ENCODE measurements at places on chromosomes 2 and 18.

- no peak for DNase-seq
Observed at GRCh38 chr2:3445891-3446290, 66.4 kb downstream of the TRAPPC12 start.

DNA sequence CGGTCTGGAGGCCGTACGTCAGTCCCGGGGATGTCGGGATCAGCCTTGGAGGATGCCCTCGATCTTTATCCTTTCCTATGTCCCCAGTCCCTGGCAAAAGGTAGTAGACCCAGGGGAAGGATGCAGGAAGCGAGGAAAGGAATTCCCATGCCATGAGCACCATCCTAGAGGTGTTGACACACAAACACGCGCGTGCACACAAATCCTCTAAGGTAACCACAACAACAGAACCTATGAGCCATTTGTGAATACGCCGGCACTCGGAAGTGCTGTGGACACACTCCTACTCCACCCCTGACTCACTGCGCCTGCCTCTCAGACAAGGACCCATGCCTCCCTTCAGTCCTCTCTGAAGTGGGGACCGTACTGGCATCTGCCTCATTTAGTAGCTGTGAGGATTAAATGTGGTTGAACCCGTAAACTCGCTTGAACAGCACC is 11.3 kb upstream of the MLPH start:
- DNase-seq = peak; percentile 70

- no peak for DNase-seq
Observed at GRCh38 chr2:149908726-149909683, 321.4 kb upstream of the MMADHC start.

DNA sequence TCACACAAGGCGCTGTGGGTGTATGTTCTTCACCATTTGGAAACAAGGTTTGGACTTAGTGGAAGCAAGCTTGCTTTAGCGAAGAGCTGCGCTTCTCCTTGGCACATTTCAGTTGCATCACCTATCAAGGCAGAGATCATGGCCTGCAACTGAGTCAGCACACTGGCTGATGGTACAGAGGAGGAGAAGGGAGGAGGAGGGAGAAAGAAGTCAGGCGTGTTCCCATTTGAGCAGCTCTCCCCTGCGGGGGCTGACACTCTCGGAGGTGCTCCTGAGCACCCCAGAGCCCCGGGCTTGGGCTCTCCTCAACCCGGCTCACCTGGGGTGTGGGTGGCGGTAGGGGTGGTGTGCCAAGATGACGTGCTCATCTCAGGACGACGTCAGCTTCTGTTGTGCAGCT is 6.0 kb upstream of the SERPINB5 start:
- no peak for DNase-seq

DNA sequence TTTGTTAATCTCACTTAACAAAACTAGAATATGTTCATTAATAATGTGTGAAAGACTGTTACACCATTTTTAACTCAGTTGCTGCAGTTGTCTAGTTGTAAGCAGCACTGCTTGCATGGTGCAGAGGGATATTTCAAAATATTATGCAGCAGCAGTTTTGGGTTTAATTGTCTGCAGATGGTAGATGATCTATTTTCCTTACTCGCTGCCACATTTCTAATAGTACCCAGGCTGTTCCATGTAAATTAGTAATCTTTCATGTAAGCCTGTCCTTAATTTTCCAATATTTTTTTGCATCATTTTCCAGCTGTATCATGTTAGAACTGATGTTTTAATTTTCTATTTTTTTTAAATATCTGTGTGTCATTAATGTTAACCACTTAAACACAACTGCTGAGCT is 488.1 kb upstream of the RAB12 start:
- DNase-seq = no peak

DNA sequence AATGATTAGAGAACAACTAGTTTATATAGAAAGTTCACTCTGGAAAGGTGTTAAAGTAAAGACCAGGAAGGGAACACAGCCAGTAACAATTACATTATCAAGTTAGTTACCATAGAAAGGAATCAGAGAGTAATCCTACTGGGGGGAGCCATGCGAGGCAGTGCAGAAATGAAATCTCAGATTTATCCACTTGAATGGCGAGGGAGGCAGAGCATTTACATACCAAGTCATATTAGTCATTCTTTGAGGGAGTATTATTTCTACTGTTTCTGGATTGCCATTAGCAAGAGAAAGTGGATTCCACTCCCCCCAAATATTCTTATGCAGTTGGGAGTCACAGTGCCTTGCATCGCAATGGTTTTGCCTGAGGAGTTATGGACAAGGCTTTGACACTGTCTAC is 472.7 kb upstream of the TRIB2 start:
- no peak for DNase-seq

DNA sequence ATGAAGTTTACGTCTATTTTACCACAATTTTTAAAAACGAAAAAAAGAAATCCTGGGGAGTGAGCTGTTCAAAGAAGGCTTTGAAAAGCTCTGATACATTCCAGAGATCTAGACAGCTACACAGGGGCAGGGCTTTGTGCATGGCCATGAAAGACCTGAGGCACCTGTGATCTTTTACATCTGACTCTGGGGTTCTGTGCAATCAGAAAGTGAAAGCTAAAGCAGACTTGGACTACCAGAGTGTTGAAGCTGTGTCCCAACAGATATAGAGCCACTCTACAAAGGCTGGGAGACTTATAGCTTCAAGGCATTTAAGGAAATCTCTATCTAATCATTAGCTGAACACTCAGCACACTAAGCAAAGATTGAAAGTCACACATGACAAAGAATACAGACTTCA is 34.1 kb downstream of the PARD6G start:
- DNase-seq = no peak

DNA sequence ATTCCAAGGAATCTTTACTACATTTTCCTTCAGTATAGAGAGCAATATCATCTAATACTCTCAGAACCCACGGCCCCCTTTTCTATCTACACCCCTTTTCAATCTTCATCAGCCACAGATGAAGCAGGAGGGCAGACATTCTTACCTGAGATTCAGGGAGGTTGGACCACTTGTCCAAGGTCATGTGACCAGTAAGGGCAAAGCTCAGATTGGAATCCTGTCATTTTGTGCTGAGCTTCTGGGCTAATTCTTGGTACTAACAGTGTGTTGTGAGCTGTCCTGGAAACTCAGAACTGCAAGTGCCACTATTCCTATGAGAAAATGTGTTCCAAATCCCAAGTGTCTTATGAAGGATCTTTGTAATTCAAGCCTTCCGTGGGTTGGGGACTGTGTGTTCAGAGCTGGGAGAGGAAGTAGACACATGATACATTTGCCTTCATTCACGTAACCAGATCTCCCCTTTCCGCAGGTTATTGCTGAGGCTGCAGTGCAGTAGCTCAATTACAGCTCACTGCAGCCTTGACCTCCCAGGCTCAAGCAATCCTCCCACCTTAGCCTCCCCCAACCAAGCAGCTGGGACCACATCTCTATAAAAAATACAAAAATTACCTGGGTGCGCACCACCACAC is 3.3 kb downstream of the CHRNA1 start:
- DNase-seq = no peak

GRCh38 chr18:48308027-48308635 is 101.1 kb downstream of the ZBTB7C start:
- no peak for DNase-seq

GRCh38 chr2:237177052-237177451 is 91.4 kb downstream of the COPS8 start:
- no peak for DNase-seq

GRCh38 chr2:216549926-216550690 is 51.5 kb downstream of the RPL37A start:
- no peak for DNase-seq

DNA sequence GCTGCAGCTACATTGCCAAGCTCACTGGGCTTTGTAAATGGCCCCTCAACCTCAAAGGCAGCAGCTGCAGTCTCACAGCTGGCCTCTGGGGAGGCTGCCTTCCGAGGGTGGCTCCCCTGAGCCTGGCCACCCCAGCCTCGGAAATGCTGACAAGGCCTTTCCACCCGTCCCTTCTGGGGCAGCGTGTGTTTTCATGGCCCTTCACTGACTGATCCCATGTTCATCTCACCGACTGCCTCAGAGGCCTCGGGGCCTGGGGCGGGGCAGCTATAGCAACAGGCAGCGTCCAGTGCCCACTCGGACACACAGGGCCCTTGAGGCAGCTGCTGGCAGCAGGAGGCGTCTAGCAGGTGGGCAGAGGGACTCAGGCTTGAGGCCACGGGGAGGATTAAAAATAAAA is 149.7 kb downstream of the GLI2 start:
- DNase-seq = no peak

GRCh38 chr2:45567288-45567963 is 43.6 kb downstream of the SRBD1 start:
- no peak for DNase-seq

DNA sequence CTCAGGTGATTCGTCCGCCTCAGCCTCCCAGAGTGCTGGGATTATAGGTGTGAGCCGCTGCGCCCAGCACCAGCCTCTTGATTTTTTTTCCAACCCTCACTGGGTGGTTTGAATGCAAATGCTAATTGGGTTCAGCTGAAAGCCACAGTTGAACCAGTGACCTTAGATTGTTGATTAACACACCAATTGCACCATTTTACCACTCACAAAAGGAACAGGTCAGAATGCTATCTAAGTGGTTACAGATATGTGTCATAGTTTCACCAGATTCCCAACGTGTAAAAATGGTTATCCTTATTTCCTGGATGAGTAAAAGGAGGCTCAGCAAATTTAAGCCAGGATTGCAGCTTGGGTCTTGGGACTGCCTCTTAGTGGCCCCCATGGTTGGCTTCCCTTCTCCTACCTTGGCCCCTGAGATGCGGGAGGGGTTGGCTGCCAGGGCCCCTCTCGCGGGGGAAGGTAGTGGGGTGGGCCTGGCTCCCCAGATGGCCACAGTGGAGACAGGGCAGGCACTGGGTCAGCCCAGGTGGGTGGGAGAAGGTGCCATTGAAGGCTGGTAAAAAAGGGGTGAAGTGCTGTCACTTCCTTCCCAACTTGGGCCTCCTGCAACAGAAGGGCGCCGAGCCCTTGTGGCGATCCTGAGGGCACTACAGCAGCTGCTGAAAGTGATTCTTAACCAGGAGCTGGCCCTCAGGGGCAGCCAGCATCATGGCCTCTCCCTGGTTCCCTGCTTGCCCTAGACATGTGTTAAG is 164.9 kb upstream of the HAAO start:
- no peak for DNase-seq

DNA sequence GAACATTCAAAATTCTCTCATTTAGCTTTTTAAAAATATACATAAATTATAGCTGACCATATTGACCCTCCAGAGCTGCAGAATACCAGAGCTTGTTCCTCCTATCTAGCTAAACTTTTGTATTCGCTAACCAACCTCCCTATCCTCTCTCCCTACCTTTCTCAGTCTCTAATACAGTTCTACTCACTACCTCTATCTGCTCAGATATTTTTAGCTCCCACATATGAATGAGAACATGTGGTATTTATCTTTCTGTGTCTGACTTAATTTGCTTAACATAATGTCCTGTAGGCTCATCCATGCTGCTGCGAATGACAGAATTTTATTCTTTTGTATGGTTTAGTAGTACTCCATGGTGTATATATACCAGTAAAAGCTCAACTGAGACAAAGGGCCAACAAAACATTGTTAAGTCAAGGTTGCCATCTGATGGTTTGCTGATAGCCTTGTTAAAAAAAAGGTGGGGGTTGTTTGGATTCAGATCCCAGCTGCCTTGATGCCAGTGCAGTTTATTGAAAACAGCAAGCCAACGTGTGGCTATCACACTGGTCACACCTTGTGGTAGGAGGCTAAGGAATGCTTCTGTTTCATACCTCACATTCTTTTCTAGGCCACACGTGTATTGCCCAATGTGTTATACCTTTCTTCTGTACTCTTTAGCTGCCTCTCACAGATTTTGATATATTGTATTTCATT is 101.5 kb downstream of the VWA3B start:
- DNase-seq = no peak

GRCh38 chr2:237306787-237307170 is 107.2 kb downstream of the COL6A3 start:
- DNase-seq = no peak

DNA sequence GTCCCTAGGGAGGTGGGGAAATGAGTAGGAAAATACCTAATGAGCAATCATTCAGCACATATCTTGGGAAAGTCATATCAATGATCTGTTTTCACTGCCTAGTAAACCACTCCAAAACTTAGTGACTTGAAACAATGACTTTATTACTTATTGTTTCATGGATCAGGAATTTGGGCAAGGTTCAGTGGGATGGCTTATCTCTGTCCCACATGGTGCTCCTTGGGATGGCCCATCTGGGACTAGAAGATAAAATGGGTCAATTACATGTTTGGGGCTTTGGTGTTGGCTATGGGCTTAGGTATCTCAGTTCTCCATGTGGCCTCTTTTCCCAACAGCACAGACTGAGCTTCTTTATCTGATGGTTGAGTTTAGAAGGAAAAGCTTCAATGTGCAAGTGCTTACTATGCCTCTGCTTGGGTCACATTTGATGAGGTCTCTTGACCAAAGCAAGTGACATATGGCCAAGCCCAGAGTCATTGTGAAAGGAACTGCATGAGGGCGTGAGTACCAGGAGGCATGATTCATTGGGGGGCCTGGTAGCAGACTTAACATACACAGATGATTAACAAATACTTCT is 218.1 kb upstream of the TNP1 start:
- no peak for DNase-seq

DNA sequence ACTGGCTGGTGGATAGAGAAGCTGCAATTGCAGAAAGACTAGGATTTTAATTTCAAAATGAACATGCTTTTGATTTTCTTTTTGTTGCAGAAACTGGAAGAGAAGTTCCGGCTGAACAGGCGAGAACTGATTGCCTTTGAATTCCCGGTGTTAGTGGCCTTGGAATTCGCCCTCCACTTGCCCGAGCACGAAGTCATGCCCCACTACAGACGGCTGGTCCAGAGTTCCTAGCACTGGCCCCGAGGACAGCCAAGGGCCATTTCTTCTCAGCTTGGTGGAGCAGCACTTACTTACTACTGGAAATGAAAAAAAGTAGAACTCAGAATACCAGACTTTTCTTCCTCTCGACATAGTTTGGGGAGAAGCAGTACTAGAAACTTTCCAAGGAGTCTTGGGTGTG is 121.9 kb downstream of the CABLES1 start:
- no peak for DNase-seq

GRCh38 chr2:236818281-236819045 is 248.8 kb downstream of the ACKR3 start:
- DNase-seq = no peak

DNA sequence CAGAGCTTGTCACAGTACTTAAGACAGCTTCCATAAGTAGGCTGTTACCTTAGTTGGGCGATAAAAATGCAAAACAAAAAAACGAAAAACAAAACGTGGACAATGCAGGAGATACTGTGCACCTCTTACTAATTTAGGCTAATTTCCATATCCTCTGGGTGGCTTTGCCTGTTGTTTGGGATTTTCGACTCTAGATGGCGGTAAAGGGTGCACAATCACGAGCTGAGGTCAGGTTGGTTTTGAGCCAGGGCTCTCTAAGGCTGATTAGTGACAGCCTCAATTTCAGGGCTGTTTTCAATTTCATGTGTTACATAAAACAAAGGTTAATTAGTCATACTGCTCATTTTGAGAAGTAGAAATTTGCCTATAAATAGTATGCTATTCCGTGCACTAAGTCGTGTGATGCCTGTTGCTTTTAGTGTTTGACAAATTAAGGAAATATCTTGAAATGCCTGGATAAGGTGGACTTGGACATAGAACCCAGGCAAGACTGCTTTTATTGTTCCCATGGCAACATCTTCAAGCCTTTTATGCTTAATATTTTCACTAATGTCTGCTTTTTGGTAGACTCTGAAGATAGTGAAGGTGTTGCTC is 493.1 kb downstream of the SOCS6 start:
- DNase-seq = peak; percentile 71

All from stimulated activated CD4-positive, alpha-beta T cell treated with anti-CD3 and anti-CD28 coated beads, Interleukin-15, amount 100 ng/mL, for 24 hours (primary cell).